ENCODE measurements at places on chromosomes 7 and 10.
A peak's percentile ranks its signal among the peaks of the same experiment; 100 is the strongest.

DNA sequence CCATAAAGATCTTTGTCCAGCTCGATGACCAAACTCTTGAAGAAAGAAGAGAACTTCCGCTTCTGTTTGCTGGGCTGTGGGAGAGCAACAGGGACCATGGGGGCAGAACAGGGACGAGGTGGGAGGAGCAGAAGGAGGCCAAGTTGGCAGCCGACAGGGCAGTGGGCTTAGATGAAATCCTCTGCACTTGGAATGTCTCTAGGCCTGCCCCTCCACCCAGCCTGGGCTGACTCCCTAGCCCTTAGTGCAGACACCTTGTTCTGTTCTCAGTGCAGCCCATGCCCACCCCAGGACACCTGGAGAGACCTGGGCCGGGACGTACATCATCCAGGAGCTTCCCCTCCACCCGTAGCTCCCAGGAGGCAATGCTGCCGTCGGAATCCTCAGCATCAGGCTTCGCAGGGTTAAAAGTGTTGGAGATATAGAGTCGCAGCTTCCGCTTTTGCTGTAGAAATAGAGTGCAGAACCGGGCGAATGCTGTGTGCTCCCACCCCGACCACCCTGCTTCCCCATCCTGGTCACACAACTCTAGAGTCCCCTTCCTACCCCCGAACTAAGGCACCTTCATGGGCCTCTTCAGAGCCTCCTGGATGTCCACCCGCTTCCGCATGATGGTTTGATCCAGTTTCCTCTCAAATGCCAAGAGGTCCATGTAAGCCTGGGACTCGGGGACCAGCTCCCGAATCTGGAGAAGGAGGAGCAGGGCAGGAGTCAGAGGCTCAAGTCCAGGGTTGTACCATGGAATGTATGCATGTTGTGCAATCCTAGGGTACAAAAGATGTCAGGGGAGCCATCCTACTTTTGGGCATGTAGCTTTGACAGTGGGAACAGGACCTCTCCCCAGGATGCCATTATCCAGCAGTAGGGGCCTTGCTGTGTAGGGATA is 6.1 kb downstream of the SMARCD3 start:
- DNase-seq = no peak

GRCh38 chr7:79952399-79952798 is 182.2 kb upstream of the GNAI1 start:
- DNase-seq = no peak

- DNase-seq = no peak
Observed at GRCh38 chr7:107785926-107786325, 17.1 kb downstream of the SLC26A3 start.

DNA sequence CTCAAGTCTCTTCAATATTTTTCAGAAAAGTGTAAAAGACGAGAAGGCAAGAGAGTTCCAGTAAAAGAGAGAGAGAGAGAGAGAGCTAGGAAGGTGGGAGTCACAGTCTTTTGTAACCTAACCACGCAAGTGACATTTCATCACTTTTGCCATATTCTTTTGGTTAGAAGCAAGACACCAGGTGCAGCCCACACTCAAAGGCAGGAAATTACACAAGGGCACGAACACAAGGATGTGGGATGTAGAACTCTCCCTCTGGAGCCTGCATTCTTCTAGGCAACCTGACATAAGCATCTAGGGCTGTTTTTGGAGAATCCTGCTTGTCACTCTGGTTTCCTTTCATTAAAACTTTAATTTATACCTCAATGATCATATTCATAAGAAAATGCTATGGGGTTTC is 1213.1 kb downstream of the DNAJB9 start:
- DNase-seq = no peak

DNA sequence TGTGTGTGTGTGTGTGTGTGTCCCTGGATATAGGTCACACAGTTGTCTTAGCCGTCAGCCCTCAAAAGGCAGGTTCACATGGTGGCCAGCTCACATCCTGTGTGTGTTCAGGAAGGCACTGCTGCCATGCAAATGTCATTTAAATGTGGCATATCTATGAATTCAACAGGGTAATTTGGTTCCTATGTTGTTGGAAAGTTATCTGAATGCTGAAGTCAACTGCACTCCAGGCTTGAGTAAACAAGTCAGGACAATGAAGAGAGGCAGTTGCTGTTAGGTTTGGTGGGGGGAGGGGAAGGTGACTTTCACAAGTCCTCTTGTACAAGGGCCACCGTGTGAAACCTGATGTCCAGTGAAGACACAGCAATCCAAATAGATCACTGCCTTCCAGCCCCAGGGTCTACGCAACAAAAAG is 61.1 kb downstream of the PTPRE start:
- DNase-seq = no peak

- DNase-seq = no peak
Observed at GRCh38 chr10:85642082-85642420, 724.5 kb downstream of the GRID1 start.

GRCh38 chr10:52583336-52583735 is 189.2 kb downstream of the MBL2 start:
- DNase-seq = no peak

GRCh38 chr7:138154661-138155060 is 78.4 kb downstream of the AKR1D1 start:
- no peak for DNase-seq

DNA sequence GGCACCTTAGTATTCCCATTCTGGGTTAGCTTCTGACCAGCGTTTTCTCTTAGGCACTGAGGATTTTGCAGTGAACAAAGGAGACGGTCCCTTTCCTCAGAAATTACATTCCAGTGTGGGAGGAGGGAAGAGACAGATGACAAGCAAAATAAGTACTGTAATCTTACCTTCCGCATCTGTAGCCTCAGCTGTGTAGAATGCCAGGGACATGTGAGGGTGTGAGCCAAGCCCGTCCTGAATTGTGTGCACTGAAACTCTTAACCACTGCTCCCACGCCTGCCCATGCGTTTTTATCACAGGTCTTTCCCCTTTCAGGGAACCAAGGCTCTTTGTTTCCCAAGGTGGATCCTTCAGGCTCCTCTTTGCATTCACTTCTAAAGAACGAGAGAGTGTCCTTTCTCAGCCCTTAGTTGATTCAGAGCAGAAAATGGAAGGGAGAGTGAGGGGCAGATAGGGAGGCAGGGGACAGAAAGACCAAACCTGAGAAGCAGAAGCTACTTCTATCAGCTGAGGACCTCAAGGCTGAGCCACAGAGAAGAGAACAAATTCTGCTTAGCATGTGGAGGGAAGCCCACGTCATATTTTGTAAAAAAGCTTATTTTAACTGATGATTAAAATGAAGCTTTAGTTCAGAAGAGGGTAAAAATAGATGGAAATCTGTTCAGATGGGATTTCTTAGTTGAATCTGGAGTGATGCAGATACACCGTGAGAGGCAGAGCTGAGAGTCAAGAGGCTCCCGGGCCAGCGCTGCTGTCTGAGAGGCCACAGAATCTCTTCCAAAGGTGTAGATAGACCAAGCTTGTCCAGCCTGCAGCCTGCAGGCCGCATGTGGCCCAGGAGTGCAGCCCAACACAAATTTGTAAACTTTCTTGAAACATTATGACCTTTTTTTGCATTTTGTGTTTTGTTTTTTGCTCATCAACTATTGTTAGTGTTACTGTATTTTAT is 122.5 kb downstream of the CCNY start:
- DNase-seq = no peak

GRCh38 chr10:97659589-97659988 is 19.1 kb downstream of the PI4K2A start:
- DNase-seq = no peak

GRCh38 chr10:14009371-14010100 is 321.2 kb downstream of the FRMD4A start:
- no peak for DNase-seq

GRCh38 chr10:106705681-106706100 is 458.8 kb downstream of the SORCS1 start:
- peak; percentile 5 for DNase-seq

DNA sequence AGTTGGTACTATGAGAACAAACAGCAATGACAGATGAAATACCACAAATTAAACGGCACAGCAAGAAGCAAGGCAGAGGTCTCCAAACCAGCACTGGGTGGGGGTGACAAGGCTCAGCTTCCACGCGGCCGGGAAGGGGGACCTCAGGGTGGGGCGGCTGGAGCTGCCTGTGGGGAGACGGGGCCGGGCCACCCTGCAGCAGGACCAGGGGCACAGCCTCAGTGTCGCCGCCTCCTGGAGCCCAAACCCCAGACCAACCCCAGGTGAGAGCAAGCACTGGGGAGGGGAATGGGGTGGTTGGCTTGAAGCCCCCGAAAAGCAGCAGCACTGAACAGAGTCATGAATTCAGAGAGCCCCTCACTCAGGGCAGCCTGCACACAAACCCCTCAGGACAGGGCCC is 49.3 kb upstream of the PRKAR1B start:
- DNase-seq = no peak

- no peak for DNase-seq
Observed at GRCh38 chr10:14587540-14588083, 187.1 kb downstream of the FAM107B start.

DNA sequence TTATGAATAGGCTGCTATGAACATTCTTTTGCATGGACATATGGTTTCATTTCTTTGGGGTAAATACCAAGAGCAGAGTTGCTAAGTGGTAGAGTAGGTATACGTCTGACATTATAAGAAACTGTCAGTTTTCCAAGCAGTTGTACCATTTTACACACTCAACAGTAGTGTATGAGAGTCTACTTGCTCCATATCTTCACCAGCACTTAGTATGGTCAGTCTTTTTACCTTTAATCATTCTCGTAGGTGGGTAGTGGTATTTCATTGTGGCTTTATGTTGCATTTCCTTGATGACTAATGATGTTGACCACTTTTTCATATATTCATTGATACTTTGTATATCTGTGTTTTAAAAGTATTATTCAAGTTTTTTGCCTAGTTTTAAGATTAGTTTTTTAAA is 45.1 kb downstream of the POU6F2 start:
- no peak for DNase-seq

- no peak for DNase-seq
Observed at GRCh38 chr7:129859183-129859582, 93.6 kb downstream of the UBE2H start.

GRCh38 chr10:74337330-74338016 is 186.5 kb downstream of the ADK start:
- no peak for DNase-seq

DNA sequence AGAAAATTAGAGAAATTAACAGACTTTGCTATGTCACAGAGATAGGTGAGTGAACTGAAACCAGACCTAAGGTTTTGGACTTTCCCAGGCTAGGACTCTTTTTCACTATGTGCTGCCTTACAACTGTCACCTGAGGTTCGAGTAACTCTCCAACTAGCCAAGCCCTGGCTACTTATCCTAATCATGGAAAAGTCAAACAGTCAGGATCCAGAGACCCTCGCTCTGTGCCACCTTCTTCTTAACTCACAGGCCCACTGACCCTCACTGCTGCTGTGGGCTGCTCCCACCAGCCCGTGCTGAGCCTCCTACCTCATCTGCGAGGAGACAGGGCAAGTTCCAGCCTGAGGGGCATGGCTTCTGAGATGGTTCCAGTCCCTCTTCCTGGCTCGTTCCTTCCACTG is 211.4 kb upstream of the KLF14 start:
- no peak for DNase-seq

GRCh38 chr10:73625004-73625883 is 16.0 kb downstream of the MYOZ1 start:
- peak; percentile 22 for DNase-seq

GRCh38 chr10:116688241-116688711 is 54.1 kb downstream of the HSPA12A start:
- no peak for DNase-seq

DNA sequence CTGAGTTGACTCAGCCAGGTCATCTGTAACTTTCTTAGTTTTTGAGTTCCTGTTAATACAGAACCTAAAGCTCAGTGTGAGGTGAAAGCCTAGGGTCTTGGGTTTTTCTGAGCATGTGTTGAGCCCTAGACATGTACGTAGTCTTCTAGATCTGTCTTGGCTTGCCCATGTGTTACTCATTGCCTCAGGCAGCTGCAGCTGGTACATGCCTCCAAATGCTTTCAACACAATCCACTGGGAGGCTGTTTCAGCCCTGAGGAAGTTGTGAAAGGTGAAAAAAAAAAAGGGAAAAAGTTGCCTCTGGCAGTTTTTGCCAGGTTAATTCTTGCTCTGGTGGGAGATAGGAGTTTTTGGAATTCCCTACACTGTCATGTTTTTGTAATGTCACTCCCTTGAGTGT is 134.6 kb downstream of the RNF216 start:
- no peak for DNase-seq

GRCh38 chr10:93715345-93715744 is 13.0 kb upstream of the FRA10AC1 start:
- no peak for DNase-seq

GRCh38 chr7:136049818-136050461 is 72.8 kb upstream of the MTPN start:
- DNase-seq = no peak

GRCh38 chr10:44774676-44775401 is 136.3 kb upstream of the TMEM72 start:
- no peak for DNase-seq

DNA sequence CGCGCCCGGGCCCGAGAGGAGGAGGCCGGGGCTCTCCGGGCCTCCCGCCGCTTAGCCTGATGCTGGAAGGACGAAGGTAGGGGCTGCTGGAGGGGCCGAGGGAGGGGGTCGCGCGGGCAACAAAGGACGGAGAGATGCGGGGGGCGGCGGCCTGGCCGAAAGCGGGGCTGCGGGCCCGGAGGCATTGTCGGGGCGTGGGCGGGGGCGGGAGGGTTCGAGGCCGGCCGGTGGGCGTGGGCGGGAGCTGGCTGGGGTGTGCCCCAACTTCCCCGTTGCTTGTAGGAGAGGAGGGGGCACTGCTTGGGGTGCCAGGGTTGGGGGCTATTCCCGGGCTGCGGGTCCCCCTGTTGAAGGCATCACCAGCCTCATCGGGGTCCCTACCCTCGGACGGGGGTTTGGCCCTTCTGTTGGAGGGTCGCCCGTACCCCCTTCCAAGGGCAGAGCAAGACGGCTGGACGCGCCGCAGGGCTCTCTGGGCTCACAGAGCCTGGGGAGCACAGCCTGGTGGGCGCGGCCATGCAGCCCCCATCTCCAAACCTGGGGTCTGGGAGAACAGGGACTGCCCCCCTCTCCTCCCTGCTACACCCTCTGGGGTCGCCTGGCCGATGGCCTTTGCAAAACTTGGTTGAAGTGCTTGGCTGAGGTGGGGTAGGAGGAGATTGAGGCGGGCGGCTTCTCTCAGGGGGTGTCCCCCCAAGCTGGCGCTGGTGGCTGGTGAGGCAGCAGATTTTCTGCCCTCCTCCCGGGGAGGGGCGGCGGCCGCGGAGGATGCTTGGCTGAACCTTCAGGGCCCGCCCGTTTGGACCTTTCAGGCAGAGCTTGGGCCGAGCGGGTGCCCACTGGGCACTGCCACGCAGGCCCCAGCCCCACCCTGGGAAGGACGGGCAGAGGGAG is 699 bp downstream of the CLIP2 start:
- no peak for DNase-seq

GRCh38 chr10:34298346-34298818 is 516.7 kb downstream of the PARD3 start:
- no peak for DNase-seq

DNA sequence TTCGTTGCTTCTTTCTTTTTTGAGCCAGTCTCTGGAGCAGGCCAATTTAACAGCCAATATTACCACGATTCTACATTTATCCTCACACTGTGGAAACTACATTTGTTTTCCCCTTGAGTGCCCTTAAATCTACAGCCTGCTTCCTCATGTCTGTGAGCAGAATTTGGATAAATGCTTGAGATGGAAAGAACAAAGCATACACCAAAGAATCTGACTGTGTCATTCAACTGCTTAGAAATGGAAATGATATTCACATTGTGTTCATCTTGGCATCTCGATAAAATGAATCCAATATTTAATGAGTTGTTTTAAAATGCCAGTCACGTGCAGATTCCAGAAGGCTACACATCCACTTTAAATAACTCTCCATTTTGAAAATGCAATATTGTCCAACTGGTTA is 41.0 kb upstream of the GSDME start:
- DNase-seq = no peak

- no peak for DNase-seq
Observed at GRCh38 chr7:116235380-116235779, 25.0 kb downstream of the TES start.

GRCh38 chr7:97959046-97959445 is 30.9 kb downstream of the OCM2 start:
- DNase-seq = no peak
